Small intestine (tissue), 16 donors: ENCODE measurements at places on chromosomes 7 and 10. TPM values are rescaled to one million over a fixed set of nuclear protein-coding genes. Genes with fewer than 3 reads are reported as not detected.

RAB19 gene
- not detected for polyA plus RNA-seq

PAOX gene
- polyA plus RNA-seq: 10.6 TPM

DNA sequence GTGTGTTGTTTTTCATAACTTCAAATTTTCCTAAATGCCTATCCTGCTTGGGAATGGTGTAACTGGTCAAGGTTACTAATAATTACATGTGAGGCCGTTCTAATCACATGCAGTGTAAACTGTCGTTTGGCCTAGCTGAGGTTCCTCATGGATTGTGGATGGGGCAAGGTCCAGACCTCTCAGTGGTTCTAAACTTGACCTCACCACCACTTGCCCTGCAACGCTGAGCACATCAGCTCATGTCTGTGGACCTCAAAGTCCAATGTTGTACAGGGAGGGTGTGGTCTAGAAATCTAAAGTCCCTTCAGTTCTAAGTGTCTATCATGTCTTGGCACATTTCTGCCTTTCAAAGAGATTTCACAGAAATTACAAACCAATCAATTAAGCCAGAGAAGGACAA is 15.6 kb downstream of the RBP3 start:
- peak; percentile 95 for DNase-seq

DNA sequence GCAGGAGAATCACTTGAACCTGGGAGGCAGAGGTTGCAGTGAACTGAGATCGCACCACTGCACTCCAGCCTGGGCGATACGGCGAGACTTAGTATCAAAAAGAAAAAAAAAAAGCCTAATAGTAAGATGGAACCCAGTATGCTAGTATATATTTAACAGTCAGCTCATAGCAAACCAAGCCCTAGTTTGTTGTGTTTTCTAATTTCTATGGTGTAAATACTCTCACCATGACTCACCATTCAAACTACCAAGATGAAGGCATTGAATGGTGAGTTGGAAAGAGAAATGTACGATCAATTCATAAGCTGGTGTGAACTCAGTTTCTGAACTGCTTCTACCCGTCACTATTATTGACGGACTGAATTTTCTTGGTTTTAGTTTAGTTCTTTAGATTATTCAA is 173.7 kb upstream of the KAT6B start:
- DNase-seq: no peak

DNA sequence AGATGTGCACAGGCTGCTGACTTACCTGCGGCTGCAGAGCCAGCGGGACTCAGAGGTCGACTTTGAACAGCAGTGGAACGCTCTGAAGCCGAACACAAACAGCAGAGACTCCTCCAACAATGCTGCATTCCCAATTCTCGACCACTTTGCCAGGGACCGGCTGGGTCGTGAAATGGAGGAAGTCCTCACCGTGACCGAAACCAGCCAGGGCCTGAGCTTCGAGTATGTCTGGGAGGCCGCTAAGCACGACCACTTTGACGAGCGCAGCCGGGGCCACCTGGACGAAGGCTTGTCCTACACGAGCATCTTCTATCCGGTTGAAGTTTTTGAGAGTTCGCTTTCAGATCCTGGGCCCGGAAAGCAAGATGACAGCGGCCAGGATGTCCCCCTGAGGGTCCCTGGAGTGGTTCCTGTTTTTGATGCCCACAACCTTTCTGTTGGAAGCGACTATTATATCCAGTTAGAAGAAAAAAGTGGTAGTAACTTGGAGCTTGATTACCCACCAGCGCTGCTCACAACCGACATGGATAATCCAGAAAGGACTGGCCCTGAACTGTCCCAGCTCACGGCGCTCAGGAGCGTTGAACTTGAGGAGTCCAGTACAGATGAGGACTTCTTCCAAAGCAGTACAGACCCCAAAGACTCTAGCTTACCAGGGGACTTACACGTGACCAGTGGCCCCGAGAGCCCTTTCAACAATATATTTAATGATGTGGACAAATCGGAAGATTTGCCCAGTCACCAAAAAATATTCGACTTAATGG is 19.4 kb upstream of the BHLHA15 start:
- DNase-seq: no peak

DNA sequence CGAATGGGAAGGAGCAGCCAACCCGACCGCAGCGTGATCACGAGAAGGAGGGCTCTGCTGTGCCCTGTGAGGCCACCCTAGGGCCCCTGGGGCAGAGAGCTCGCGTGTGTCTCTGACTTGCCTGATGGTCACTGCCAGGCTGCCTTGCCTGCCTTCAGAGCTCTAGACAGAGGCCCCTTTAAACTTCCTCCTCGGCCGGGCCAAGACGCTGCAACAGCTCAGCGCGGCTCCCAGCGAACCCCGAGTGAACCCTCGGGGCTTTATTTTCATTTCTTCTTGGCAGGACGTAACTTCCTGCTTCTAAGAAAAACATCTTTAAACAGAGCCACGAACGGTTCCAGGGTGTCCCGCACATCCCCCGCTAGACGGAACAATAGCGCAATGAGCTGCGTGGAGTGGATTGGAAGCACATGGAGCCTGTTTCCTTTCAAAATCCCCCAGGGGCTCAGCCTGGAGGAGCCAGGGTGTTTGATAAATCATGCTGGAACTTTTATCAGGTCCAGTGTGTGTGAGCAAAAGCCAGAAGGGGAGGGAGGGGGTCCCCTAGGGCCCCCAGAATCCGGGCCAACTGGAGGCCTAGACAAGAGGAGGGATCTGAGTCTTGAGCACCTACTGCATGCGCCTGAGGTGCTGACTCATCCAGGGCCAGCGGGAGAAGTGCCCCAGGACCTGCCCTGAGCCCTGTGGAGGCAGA is 134.1 kb upstream of the GDF10 start:
- peak; percentile 31 for DNase-seq

CPVL gene
- polyA plus RNA-seq: 1.8 TPM

DNA sequence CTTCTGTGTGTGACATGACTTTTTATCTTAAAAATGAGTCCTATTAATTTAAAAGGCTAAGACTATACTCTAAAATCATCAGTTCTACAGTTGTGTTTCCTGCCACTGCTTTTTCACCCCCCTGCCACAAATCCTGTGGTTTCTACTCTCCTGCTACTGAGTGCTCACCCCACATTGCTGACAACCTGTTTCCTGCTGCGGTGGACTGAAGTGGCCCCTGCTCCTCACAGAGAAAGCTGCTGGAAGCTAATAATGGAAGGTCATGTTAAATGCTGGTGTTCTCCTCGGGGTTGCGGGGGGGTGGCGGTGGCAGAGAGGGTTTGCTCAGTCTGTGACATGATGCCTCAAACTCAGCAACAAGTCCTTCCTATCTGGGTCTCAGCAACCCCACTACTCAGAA is 113.2 kb upstream of the INHBA start:
- DNase-seq: no peak

DNA sequence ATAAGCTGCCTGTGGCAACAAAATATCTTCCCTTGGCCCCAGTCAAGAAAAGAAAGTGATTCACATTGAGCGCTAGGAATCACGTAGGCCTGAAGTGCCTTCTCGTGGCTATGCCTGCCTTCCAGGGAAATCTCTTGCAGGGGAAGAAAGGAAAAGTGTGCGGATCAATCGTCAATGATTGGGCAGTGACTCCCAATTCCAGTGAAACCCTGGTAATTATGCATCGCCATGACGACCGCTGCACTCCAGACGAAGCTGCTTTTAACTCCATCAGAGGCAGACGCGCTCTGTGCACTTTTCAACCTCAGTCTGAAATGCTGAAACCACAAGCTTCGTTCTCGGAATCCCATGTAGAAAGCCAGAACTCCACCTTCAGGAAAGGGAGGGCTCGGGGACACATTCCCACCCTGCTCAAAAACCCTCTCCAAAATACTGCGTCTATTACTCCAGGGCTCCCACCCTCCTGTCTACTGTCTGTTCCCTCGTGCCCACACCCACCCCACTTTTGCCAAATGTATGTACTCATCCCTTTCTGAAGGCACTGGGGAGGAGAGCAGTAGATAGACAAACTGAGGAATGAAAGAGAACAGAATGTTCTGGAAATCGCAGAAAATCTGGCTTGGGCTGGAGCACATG is 24.2 kb upstream of the PRKAG2 start:
- no peak for DNase-seq

TLL2 gene
- 0.54 TPM for polyA plus RNA-seq

GRCh38 chr10:58712141-58712540 is 199.5 kb downstream of the BICC1 start:
- DNase-seq: no peak

DNA sequence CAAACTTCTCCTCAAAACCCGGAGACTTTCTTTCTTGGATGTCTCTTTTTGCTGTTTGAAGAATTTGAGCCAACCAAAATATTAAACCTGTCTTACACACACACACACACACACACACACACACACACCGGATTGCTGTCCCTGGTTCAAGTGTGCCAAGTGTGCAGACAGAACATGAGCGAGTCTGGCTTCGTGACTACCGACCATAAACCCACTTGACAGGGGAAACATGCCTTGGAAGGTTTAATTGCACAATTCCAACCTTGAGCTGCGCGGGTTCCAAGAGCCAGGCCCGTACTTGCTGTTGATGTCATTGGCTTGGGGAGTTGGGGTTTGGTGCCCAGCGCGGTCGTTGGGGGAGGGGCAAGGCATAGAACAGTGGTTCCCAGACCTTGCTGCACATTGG is 1.7 kb downstream of the EGFR start:
- peak; percentile 65 for DNase-seq

DNA sequence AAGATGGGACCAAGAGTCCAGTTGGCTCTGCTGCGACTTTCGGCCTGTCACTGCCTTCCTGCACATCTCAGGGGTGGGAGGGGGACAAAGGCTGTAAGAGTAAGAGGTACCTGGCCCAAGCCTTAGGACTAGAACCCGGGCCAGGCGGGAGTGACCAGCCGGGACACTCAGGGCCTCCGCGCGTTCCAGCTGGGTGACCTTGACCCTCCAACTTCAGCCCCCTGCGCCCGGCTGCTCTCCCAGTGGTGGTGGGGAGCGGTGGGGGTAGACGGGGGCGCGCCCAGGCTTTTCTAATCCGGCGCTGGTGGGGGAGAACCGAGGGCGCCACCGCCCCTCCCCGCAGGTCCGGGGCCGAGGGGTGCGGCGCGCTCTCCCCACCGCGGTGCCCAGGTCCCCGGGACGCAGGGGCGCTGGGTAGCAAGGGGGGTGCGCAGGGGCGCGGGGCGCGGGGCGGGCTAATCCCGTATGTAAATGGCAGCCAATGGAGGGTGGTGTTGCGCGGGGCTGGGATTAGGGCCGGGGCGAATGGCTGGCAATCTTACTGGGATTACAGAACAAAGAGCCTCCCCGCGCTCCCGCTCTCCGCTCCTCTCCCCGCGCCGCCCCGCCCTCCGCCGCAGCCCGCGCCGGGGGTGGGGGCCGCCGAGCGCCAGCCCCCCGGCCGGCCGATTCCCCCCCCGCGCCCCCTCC is at the start of gene GTF2IRD1:
TSS of gene GTF2IRD1 (plus strand) at position 585 of the 690 bp plus-strand sequence. CDS start 54,175 bp downstream, outside the sequence.
- peak; percentile 58 for DNase-seq

DNA sequence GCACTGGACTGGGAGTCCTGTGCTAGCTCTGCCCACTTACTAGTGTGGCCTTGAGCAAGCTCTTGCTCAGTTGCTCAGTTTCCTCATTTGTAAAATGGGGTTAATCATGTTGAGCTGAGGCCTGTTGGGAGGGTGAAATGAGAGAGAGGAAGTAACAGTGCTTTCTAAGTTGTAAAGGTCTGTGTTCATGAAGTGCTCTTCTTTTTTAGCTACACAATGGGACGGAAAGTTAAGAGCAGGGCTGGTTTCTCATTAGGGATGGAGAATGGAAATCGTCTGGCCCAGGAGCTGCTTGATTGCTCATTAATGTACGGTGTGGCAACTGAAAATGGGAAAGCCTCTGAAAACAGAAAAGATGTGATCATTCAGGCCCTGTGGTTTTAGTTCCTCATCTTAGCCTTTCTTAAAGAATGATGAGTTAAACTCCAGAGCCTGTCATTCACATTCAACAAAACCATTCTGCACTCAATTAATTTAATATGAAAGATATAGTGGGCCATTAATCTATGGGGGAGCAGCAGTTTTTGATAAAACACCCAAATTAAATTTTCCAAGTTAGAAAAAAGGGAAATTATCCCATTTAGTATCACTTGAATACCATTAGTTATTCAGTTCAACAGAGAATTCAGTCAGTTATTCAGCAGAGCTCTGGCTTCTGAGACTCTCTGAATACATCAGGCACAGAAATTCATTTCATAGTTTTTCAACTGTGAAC is 60.5 kb downstream of the SH2D4B start:
- DNase-seq: no peak

- DNase-seq: no peak
These were observed 9.4 kb downstream of the TAS2R41 start for GRCh38 chr7:143487061-143487460.

DNA sequence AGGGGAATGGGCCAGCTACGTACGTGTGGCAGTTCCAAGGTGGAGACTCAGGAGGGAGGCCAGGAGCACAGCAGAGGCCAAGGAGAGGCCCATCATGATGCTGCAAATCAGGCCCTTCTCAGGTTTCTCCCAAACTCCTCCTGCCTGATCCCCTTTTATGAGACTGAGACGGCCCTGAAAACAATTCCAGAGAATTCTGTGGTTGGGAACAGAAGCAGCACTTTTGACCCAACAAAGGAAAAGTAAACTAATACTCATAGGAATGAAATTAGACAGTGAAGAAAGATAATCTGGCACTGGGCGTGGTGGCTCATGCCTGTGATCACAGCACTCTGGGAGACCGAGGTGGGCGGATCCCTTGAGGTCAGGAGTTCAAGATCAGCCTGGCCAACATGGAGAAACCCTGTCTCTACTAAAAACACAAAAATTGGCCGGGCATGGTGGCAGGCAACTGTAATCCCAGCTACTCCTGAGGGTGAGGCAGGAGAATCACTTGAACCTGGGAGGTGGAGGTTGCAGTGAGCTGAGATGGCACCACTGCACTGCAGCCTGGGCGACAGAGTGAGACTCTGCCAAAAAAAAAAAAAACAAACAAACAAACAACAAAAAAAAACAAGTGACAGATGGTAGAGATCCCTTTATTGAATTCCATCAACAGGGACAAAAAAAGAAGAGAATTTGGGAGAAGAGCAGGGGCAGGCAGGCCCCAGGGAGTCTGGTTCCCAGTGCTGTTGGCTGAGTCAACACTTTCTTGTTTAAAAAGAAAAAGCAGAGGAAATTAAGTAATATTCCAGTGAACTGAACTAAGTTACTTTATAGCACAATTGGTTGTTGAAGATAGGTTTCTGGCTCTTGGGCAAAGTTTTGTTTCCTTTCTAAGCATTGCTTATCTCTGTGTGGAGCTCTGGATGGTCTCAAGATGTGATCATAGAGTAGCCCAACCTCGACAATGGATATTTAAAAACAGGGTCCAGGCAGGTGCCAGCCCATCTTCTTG is at the start of gene CCL26:
TSS of gene CCL26 (minus strand) at position 131 of the 997 bp plus-strand sequence. CDS start at position 96, 35 bp downstream.
- peak; percentile 37 for DNase-seq

- peak; percentile 41 for DNase-seq
These were observed 580.5 kb downstream of the REEP3 start for GRCh38 chr10:64101606-64102263.

BAIAP2L1 gene
- 40.5 TPM for polyA plus RNA-seq

- DNase-seq: no peak
These were observed 493 bp downstream of the ZMIZ2 start for GRCh38 chr7:44748948-44749731.

AZGP1 gene
- 51.7 TPM for polyA plus RNA-seq

DNA sequence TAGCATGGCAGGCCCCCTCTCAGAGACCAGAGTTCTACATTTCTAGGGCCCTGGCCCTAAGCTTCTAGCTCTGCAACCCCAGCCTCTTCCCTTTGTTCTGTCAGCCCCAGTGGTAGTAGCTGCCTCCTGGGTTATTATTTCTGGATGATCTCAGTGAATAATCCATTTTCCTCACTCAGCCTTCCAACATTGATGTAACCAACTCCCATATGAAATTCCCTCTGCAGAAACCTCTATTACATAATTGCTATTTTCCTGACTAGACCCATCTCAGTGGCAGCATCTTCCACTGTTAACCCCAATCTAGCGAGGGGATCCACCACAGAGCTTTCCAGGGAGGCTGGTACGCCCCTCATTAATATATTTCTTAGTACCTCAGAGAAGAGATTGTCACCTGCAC is 49.8 kb downstream of the FHIP2A start:
- no peak for DNase-seq
